ENCODE measurements at places on chromosomes 6 and 20. TPM values are rescaled to one million over a fixed set of nuclear protein-coding genes. Genes with fewer than 3 reads are reported as not detected.

ZSWIM3 gene
- 3.9 TPM for total RNA-seq

RUNX2 gene
- total RNA-seq: 11.8 TPM

CALHM4 gene
- total RNA-seq: not detected

SAMD5 gene
- total RNA-seq: 2.7 TPM

VSTM2L gene
- 6.9 TPM for total RNA-seq

TGM3 gene
- not detected for total RNA-seq

ADAM33 gene
- not detected for total RNA-seq

CTSZ gene
- 127 TPM for total RNA-seq

MCCD1 gene
- not detected for total RNA-seq

Measured in Daoy (cell line).